Glutamatergic neuron (in vitro differentiated cells): ENCODE measurements at places on chromosomes 2 and 18.
A peak's percentile ranks its signal among the peaks of the same experiment; 100 is the strongest.

GRCh38 chr18:66727991-66728390 lies 124.1 kb upstream of the CDH19 start:
- DNase-seq = no peak

DNA sequence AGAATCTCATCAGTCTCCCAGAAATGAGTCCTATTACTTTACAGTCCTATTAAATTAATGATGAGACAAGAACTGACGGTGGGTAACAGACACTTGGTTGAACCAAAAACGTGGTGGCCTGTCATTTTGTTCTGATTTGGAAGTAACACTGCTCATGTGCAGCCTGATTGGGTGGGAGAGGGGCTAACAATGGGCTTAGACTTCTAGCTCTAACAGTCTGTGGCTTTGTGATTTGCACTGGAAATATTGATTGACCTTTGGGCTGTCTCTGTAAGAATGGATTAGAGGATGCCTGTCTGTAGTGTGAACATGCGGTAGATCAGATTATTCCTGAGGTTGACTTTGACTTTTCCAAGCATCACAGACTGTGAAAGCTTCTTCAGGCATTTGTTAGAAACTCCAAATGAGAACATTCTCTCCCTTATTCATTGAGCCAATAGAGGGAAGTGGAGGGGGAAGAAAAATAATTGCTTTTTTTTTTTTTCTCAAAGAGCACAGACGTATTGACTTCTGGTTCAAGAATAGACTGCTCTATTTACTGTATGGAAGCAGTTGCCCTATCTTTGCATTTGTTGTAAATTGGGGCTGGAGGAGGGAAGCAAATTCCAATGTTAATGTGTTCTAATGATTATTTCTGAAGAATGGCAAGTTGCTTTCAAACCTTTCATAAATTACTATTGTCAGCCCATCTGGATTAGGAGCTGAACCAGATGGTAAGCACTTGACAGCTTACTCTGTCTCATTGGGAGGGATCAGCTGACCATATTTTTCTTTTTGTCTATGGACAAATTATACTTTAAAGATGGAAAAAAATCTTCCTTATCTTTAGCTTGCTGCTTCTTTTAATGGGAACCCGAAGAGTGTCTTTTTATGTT lies 85.8 kb upstream of the TTN start:
- no peak for DNase-seq

DNA sequence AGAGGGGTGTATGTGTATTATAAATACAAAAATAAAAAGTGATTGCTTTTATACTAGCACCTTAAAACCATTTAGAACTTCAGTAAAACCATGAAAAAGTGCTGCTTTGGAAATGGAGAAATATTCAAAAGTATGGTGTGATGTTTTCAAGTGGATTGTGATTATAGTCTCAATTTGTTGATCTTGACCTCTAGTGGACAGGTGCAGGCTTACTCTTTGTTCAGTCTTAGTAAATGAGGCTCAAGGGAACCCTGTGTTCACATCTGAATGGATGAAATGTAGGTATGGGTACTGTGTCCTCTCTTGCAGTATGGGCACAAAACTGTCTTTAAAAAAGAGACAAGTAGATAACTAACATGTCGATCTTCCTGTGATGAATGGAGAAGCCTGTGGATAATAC lies 145.8 kb downstream of the MCFD2 start:
- DNase-seq = no peak

GRCh38 chr2:158753641-158754611 lies 41.2 kb upstream of the DAPL1 start:
- DNase-seq = no peak

DNA sequence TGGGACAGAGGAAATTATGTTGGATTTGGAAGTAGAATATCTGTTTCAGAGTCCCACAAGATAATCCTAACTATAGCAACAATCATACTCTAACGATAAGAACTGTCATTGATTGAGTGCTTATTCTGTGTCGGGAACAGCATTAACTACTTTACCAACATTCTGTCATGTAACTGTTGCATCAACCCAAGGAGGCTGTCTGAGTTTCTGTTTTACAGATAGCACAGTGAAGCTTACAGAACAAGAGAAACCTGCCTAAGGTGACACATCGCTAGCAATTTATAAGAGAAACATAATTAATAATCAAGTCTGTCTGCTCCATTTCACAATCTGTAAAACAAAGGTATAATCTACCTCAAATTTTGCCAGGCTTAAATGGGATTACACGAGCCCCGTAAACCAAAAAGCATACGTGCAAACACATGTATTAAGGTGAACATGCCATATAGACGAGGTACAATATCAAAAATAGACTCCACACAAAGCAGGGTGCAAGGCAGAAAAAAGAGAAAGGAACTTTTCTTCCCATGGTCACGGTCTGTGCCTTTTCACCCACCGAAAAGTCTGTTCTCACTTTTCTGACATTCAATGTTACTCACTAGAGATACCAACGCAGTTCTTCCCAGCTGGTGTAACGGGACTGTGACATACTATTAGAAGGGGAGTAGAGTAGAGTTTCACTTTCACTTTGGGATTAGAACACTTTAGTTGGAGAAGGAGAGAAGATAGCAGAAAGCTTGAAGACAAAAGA lies 37.2 kb upstream of the SLC8A1 start:
- DNase-seq = no peak

- DNase-seq = no peak
Observed at GRCh38 chr2:171855401-171855800, 38.6 kb downstream of the SLC25A12 start.

DNA sequence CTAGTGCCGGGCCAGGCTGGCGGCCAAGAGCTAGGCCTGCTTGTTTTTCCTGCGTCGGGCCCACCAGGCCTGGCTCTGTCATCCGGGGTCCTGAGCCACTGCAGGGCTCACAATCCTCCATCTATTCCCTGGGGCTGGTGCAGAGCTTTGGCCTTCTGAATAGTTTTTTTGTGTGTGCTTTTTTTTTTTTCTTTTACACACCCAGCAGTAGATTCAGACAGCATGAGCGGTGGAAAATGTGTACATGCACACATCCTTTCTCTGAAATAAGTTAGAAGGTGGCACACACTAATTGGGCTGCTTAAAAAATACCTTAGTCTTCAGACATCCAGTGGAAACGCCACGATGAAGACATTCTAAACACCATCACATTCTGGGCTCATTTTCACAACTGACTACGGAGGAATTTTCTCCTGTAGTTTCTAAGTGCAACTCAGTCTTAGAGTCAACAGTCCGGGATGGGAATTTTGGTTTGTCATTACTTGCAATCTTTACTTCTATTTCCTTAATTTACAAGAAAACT lies 6.1 kb downstream of the ZFP36L2 start:
- DNase-seq = no peak

DNA sequence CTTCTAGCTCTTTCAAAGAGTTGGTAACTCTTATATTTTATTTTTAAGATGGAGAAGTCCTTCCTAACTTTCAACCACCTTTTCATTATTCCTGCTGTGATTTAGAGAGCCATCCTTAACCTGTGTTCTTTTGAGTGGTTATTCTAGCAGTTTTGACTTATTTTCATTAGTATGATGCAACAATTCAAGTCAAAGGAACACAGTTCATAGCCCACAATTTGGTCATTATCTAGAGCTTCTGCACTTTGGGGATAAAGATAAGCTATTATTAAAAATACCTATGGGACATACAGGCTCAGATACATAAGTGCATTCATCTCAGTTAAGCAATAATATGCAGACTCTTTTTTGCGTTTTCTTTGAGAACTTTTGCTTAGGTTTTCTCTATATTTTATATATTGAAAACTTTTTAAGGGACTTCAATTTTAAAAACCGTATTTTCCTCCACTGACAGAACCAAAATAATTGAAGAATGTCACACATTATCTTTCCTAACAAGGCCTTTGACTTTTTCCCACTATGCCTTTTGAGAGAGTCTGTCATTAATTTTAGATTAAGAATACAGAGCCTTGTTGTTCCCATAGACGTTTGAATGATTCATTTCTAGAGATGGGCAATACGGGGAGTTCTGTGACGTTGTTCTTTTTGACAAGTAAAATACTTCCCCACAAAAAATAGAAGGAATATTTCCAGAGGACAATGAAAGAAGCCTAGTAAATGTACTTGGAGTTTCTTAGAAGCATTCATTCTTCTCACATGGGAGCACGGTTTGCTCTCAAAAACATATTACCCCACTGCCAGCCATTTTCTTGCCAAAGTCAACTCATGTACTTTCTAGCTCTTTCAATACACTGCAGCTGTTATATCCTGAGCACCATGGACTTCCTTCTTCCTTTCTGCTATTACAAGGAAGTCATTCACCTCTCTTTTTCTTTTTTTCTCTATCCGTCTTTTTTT lies 42.9 kb upstream of the RASGRP3 start:
- DNase-seq = no peak

GRCh38 chr2:178530625-178531142 lies 50.4 kb downstream of the PLEKHA3 start:
- DNase-seq = no peak

GRCh38 chr2:171939743-171940071 lies 17.4 kb downstream of the HAT1 start:
- DNase-seq = no peak

DNA sequence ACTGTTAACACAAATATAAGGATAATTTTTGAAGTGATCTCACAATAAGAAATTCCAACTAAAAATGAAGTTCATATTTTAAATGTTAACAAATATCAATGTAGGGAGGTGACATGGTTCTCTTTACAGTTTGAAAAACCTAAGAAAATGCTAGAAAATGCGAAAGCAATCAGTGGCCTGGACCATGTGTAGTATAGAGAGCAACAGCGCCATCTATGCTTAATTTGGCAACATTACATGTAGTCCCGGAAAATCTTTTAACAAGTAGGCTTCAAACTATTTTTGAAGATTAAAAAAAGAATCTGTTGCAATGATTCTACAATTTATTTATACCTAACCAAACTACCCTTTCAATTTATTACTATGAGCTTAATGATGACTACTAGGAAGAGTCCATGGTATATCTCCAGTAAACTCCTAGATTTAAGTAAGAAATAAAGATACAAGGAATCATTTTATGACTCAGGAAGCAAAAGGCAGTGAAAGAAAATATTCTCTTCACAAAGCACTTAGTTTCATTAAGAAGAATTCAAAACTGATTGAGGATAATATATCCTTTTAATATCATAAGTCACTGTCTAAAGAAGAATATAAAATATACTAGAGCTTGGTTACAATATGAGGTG lies 33.3 kb downstream of the NDUFA10 start:
- no peak for DNase-seq

- DNase-seq = peak; percentile 84
Observed at GRCh38 chr18:80246445-80247392, 595 bp downstream of the PARD6G start.

- peak; percentile 38 for DNase-seq
Observed at GRCh38 chr2:183010112-183010511, 28.1 kb downstream of the NCKAP1 start.

GRCh38 chr18:48609820-48610815 lies 71.3 kb downstream of the CTIF start:
- DNase-seq = no peak

- no peak for DNase-seq
Observed at GRCh38 chr2:122391726-122392125, 636.3 kb downstream of the TSN start.

DNA sequence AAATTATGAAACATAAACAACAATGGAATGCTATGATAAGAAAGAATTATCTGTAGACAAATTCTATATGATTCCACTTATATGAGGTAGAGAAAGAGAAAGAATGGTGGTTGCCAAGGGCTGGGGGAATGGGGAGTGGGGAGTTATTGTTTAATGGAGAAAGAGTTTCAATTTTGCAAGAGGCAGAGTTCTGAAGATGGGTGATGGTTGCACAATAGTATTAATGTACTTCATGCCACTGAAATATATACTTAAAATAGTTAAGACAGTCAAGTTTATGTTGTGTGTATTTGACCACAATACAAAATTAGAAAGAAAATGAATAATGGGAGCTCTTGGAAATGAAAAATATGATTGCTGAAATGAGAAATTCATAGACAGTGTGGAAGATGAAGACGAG lies 22.6 kb upstream of the FAM117B start:
- DNase-seq = no peak

GRCh38 chr2:20443276-20443920 lies 3.5 kb upstream of the RHOB start:
- no peak for DNase-seq

- DNase-seq = no peak
Observed at GRCh38 chr2:102131564-102131963, 11.0 kb upstream of the IL1R1 start.

GRCh38 chr2:207266648-207267047 lies 100.9 kb upstream of the KLF7 start:
- no peak for DNase-seq

DNA sequence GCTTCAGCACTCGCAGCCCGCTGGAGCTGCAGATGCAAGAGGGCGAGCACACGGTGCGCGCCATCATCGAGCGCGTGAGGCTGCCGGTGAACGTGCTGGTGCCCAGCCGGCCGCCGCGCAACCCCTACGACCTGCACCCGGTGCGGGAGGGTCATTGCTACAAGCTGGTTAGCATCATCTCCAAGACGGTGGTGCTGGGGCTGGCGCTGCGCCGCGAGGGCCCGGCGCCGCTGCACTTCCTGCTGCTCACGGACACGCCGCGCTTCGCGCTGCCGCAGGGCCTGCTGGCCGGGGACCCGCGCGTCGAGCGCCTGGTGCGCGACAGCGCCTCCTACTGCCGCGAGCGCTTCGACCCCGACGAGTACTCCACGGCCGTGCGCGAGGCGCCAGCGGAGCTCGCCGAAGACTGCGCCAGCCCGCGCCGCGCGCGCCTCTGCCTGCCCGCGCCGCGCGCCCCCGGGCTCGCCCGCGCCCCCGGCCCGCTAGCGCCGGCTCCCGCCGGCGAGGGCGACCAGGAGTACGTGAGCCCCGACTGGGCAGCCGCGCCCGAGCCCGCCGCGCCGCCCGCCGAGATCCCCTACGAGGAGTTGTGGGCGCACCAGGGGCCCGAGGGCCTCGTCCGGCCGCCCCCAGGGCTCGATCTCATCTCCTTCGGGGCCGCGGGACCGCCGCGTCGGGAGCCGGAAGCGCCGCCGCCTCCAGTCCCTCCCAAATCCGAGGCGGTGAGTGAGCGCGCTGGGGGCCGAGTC lies 11.8 kb downstream of the GAREM2 start:
- DNase-seq = peak; percentile 86

GRCh38 chr18:36717422-36718110 lies 111.2 kb downstream of the TPGS2 start:
- no peak for DNase-seq
